ENCODE measurements at places on chromosomes 11 and 22. TPM values are rescaled to one million over a fixed set of nuclear protein-coding genes. Genes with fewer than 3 reads are reported as not detected.

The FGF19 gene
- total RNA-seq, result not detected

The RIMBP3B gene
- total RNA-seq, result not detected

The EIF3F gene
- 156 TPM for total RNA-seq

The DDI1 gene
- not detected for total RNA-seq

The MFRP gene
- total RNA-seq, result not detected

The CYTH4 gene
- 0.14 TPM for total RNA-seq
